Fibroblast of the aortic adventitia (primary cell): ENCODE measurements at places on chromosomes 5 and 9.

GRCh38 chr5:10319202-10319851 lies 11.6 kb upstream of the CMBL start:
- peak; percentile 49 for DNase-seq

DNA sequence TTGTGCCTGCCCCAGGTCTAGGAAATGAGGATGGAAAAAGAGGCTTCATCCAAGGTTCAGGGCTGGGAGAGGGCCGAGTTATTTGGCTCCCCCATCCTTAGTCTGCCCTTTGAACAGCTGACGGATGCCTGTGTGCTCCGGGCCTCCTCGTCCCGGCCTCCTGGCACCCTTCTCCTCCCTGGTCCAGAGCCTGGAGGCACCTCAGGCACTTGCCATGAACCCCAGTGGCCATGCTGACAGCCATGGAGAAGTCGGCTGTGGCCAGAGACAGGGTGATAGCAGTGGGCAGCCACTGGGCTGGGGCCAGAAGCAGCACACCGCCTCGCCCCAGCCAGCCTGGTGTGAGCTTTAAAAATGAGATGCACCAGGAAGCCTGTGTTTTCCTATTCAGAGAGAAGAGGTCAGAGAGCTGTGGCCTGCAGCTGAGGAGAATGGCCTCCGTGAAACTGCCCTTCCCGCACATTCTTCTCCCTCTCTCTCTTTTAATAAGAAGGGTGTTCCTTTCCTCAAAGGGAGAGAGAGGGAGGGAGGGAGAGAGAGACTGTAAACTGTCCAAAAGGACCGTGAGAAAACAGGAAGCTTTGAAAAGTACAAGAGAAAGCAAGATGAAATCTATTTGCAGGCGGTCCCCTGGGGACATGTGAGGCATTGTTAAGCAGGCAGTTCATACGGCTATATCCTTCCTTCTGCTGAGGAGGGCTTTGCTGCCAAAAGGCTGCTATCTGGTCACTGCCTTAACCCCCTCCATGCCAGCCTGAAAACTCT lies 55.3 kb downstream of the ZNF366 start:
- DNase-seq: peak; percentile 100

DNA sequence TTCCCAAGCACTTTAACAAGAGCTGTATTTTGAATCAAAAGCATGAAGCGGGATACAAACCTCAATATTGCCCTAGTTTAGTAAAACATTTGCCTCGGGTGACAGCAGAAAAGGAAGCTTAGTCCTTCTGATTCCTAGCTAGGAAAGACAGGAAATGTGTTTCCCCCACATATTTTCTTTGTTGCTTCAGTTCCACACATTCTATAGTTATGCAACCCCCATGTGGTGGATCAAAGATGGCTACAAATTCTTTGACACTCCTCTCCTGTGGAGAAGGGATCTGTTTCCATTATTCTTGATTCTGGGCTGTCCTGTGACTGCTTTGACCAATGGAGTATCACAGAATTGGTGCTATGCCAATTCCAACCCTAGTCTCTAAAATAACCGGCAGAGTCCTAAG lies 89.1 kb upstream of the SLC30A5 start:
- DNase-seq: no peak

DNA sequence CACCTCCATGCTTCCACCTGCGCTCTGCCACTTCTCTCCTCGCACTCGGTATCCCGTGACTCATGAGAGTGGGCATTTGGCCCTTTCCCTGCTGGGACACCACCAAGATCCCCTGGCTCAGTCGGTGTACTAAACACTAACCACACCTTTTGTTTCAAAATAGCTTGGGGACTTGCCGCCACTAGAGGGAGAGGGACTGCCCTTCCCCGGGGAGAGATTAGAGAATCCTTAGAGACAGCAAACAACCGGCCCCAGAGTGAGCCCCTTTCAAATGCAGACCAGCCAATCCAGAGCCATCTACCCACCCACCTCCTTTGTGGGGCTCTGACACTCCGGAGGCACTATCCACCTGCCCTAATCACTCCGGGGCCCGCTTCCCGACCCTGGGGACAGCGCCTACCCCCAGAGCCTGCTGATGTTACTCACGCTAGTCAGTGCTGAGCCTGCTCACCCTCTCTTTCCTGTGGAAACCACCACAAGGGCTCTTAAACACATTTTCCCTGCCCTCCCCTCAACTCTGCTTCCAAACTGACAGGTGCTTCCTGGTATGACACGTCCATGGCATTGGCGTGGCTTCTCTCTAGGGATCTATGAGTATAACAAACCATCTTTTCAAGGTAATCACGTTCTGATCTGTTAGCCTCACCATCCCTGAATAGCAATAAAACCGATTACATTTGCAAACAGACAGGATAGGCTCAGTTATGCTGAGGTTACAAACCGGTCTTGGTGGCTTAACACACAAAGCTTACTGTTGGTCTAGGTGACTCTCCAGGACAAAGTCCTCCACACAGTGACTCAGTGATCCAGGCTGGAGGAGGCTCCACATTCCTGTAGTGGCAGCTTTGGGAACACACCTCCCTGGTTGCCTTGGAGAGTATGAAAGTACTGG lies 180.1 kb upstream of the MVB12B start:
- no peak for DNase-seq

DNA sequence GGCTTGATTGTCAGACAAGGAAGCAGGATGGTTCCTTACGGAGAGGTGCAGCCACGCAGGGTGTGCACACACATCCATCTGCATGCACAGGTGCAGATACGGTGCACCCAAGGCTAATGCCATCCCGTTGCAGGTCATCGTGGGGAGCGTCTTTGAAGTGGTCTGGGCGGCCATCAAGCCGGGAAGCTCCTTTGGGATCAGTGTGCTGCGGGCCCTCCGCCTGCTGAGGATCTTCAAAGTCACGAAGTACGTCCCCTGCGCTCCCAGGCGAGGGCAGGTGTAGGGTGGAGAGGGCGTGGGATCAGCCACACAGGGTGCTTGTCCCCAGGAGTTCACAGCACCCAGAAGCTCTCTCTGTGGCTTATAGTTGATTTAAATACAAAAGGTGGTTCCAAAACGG lies 106.4 kb downstream of the CACNA1B start:
- no peak for DNase-seq

- peak; percentile 84 for DNase-seq
These were observed 795 bp upstream of the PJA2 start for GRCh38 chr5:109410389-109411148.

- peak; percentile 77 for DNase-seq
These were observed 428.8 kb downstream of the CHSY3 start for GRCh38 chr5:130333089-130333488.

DNA sequence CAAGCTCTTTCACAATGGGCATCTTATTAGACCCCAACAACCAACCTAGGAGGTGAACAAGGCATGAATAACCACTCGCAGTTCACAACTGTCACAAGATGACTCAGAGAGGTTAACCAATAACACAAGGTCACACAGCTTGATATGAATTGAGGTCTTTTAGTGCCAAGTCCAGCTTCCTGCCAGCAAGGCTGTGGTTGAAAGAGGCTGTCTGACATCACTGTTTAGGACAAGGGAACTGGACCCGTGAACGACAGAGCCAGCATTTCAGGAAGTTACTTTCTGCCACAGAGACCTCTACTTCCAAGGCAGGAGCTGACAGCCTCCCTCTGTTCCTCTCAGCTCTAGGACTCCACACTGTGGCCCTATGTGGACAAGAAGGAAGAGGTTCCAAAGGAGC lies 53.4 kb upstream of the ALDH1B1 start:
- DNase-seq: peak; percentile 81

DNA sequence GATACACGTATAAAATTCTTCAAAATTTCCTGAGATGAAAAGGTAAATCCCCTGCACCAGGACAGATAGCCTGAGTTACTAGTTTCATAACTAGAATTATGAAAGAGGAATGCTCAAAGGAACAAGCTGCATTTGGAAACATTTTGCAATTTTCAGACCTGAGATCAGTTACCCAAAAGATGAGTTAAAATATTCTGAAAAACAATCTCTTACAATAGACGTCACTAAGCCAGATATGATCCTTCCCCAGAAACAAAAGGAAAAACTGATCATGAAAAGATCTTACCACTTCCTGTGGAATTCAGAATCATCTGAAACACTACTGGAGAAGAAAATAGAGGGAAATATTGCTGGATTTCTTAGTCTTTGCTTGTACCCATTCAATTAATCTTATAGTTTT lies 204.7 kb downstream of the ARRDC3 start:
- peak; percentile 67 for DNase-seq

GRCh38 chr9:68562461-68562860 lies 21.8 kb upstream of the TMEM252 start:
- no peak for DNase-seq

GRCh38 chr5:87266914-87267573 lies 639 bp upstream of the RASA1 start:
- DNase-seq: no peak

- DNase-seq: no peak
These were observed 312.3 kb upstream of the RIOK2 start for GRCh38 chr5:97495301-97495700.

GRCh38 chr9:134355561-134356279 lies 29.5 kb downstream of the RXRA start:
- DNase-seq: no peak

- no peak for DNase-seq
These were observed 7.6 kb upstream of the PPP1R26 start for GRCh38 chr9:135471791-135472640.

GRCh38 chr5:96432216-96433065 lies 607 bp downstream of the PCSK1 start:
- no peak for DNase-seq

- peak; percentile 49 for DNase-seq
These were observed 197.0 kb downstream of the PCSK1 start for GRCh38 chr5:96236051-96236450.

DNA sequence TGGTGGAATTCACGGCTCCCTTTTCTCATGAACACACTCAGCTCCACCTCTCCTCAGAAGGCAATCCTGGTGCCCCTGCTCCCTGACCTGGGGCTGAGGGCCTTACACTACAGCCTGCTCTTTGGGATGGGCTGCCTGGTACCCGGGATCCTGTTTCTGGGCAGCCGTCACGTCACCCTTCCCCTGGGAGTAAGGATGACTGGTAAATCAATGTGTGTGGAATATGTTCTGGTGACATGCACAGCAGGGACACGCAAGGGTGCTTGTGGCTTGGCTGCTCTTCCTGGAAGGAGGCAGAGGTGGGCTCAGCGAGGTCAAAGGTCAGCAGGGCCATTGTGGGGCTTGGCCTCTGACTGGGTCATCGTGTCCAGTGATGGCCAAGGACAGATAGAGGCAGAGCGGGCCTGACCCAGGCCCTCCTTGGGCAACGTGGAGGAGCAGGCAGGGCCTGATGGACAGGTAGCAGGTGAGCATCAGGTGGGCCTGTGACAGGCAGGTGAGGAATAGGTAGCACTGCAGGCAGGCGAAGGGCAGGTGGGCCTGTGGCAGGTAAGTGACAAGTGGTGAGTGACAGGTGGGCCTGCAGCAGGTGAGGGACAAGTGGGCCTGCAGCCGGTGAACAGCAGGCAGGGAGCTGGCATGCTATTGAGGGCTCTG lies 399.4 kb upstream of the IRX4 start:
- no peak for DNase-seq

DNA sequence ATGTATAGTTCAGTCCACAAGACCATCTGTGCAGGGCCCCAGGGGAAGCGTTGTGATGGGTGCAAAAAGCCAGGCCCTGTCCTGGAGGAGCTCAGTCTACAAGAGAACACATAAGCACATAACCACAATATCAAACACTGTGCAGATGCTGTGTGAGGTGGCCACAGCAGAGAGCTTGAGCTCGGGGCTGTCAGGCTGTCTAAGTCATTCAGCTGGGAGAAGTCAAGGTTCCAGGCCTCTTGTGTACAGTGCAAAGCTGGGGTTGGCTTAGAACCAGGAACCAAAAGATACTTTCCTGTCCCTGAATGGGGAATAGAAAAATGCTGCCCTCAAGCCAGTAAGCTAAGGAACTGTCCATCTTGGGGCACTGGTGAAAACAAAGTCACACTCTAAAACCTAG lies 75.0 kb downstream of the PRDM6 start:
- DNase-seq: peak; percentile 41

- DNase-seq: peak; percentile 56
These were observed 93.2 kb downstream of the MYO10 start for GRCh38 chr5:16842896-16843295.

GRCh38 chr5:150393096-150393645 lies 19.5 kb downstream of the CD74 start:
- DNase-seq: no peak

GRCh38 chr9:105308461-105309341 lies 64.2 kb downstream of the SLC44A1 start:
- DNase-seq: no peak

DNA sequence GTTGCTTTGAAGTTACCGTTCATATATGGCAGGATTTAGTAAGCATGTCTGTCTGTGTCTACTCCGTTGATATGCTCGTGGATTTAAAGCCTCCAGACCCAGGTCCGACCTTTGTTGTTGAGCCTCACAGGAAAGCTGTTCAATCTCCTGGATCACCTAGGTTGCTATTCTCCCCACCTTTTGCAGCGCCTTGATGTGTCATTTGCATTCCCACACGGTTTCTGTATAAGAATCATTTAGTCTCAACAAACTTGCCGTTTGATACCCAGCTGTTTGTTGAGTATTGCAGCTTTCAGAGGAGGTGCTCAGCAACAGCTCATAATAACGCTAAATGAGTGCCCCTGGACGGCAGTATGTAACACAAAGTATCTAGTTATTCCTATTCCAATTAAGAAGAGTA lies 1.2 kb upstream of the ADGRV1 start:
- DNase-seq: no peak

DNA sequence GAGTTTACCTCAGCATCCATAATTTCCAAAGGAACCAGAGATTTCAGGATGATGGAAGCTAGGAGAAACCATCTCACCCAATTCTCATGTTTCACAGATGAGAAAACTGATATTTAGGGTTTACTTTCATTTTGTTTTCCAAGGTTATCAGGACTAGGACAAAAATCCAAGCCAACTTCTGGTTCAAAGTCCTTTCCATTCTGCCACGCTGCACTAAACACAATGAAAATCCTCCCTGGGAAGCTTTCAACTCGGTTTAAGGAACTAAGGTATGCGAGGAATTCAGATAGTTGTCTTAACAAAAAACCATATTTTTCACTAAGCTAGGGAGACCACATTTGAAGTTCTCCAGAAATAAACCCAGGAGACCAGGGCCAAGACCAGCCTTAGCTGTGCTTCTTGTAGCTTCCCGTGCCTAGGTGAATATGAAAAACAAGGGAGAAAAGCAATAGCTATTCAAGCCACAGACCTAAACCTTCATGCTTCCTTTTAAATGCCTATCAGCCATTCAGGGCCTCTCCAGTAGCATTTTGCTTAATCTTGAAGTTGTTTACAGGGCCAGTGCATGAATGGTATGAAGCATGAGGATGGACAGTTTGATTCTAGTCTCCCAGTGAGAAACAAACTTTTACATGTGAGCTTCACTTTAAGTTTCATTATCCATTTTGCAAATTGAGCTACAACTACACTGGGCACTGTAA lies 167.9 kb downstream of the DENND1A start:
- peak; percentile 45 for DNase-seq

- no peak for DNase-seq
These were observed 105.2 kb upstream of the CACNA1B start for GRCh38 chr9:137772281-137772873.

DNA sequence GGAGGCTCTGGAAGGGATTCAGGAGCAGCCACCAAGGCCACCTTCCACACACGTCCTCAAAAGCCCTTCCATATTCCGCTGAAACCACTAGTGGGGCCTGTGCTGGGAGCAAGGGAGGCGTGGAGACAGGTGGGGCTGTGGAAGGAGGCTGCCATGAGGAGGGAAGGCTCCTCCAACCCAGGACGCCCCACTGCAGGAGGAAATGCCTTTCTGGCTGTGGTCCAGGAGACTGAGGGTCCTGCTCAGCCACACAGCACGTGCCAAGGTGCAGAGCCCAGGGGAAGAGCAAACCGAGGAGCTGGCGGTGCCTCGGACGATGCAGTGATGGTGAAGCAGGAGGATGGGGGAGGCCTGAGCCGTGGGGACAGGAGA lies 49.5 kb downstream of the ADAMTS2 start:
- DNase-seq: no peak

- DNase-seq: no peak
These were observed 7.3 kb downstream of the ASTN2 start for GRCh38 chr9:117407436-117408022.
